CD4-positive, alpha-beta memory T cell (primary cell): ENCODE measurements at places on chromosomes 3 and 15. TPM values are rescaled to one million over a fixed set of nuclear protein-coding genes. Genes with fewer than 3 reads are reported as not detected.

The SEMA5B gene
- not detected for total RNA-seq

DNA sequence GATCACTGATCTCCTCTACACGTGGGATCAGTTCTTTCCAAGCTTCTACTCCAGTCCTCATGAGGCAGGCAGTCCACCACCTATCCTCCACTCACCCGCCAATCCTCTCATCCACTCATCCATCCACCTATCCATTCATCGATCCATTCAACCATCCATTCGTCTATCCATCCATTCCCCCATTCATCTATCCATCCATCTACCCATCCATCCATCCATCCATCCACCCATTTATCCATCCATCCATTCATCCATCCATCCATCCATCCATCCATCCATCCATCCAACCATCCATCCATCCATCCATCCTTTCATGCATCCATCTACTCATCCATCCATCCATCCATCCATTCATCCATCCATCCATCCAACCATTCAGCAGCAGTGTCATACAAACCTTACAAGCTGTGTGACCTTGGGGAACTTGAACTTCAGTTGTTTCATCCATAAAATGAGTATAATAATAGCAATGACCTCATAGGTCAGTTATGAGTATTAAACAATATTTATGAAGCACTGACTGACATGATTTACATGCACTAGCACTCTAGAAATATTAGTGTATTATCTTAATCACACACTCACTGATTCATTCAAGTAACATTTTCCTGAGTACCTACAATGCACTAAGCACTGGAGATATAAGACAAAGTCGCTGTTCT lies 55.0 kb downstream of the TLE3 start:
- no peaks in the 10 kb centered on the region for H3K27me3 ChIP-seq
- no peaks in the 10 kb centered on the region for H3K36me3 ChIP-seq
- DNase-seq: no peak
- H3K27ac ChIP-seq: no peak overlapping the region
- H3K4me1 ChIP-seq: no peaks in the 10 kb centered on the region
- no peak overlapping the region for H3K4me3 ChIP-seq

DNA sequence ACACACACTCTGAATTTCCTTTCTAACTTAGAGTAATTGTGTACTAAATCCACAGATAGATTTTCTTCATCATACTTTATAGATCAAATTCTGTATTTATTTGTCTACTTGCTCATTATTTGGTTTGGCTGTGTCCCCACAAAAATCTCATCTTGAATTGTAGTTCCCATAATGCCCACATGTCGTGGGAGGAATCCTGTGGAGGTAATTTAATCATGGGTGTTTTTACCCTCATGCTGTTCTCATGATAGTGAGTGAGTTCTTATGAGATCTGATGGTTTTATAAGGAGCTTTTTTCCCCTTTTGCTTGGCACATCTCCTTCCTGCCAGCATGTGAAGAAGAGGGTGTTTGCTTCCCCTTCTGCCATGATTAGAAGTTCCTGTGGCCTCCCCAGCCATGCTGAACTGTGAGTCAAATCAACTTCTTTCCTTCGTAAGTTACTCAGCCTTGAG lies 198.3 kb upstream of the TGFBR2 start:
- H3K27me3 ChIP-seq: no peaks in the 10 kb centered on the region
- H3K27ac ChIP-seq: no peak overlapping the region
- H3K36me3 ChIP-seq: no peaks in the 10 kb centered on the region
- no peak for DNase-seq
- no peak overlapping the region for H3K4me3 ChIP-seq

GRCh38 chr3:185153861-185154629 lies 1.2 kb upstream of the C3orf70 start:
- peaks cover 4% of the 10 kb centered on the region for H3K4me1 ChIP-seq
- no peak for DNase-seq
- no peak overlapping the region for H3K4me3 ChIP-seq
- no peak overlapping the region for H3K27ac ChIP-seq

DNA sequence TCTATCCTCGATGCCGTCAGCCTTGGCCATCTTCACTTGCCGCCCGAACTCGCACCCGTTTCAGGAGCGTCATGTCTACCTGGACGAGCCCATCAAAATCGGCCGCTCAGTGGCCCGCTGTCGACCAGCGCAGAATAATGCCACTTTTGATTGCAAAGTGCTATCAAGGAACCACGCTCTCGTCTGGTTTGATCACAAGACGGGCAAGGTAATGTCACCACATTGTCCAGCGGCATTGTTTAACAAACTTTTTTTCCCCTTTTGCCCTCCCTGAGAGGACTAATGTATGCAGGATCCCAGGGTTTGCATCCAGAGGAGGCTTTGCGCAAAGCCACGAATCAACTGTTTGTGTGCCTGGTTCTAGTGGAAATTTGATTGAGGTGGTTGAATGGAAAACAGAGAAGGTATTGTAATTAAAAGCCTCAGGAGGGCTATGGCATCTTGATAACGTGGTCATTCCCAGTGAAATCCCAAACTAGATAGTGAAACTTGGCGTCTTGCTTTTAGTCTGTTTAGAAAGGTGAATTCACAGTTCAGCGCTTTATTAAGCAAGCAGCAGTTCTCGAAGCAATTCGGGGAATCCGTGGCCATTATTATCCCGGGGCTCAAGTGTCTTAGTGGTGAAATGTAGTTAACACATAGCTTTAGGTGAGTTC lies 1.7 kb downstream of the SLMAP start:
- no peak overlapping the region for H3K27ac ChIP-seq
- no peaks in the 10 kb centered on the region for H3K27me3 ChIP-seq
- no peak for DNase-seq

The PCLAF gene
- total RNA-seq: 1.5 TPM

The CX3CR1 gene
- 0.29 TPM for total RNA-seq

- H3K4me3 ChIP-seq: no peak overlapping the region
- H3K27me3 ChIP-seq: no peaks in the 10 kb centered on the region
- H3K36me3 ChIP-seq: no peaks in the 10 kb centered on the region
- H3K4me1 ChIP-seq: no peaks in the 10 kb centered on the region
- no peak for DNase-seq
- no peak overlapping the region for H3K27ac ChIP-seq
These were observed 16.6 kb downstream of the ABHD6 start for GRCh38 chr3:58254144-58254543.

DNA sequence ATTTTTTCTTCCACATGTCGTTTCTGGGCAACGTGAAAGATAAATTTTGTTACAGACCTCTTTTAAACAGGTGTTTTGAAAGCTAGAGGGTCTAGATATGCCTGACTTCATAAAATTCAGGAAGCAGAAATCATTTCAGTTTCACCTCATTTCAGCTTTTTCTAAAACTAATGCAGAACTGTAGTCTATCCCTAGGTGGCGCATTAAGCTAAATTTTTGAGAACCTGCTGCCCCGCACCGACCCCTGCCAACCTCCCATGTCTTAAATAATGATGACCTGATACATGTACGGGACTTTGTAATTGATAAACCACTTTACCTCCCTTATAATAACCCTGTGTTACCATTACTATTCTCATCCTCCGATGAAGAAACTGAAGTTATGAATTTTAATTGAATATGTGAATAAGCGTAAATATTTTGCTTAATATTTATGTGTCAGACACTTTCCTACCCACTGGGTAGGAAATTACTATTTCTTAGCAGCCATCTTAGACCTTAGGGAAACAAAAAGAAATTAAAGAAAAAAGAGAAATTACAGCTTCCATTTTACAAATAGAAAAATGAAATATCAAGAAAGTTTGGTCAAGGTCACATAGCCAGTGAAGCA lies 78.7 kb upstream of the GCNT3 start:
- H3K27ac ChIP-seq: no peak overlapping the region
- no peaks in the 10 kb centered on the region for H3K27me3 ChIP-seq
- DNase-seq: peak; percentile 10
- H3K4me1 ChIP-seq: peaks cover 6% of the 10 kb centered on the region
- H3K4me3 ChIP-seq: no peak overlapping the region
- no peaks in the 10 kb centered on the region for H3K36me3 ChIP-seq

DNA sequence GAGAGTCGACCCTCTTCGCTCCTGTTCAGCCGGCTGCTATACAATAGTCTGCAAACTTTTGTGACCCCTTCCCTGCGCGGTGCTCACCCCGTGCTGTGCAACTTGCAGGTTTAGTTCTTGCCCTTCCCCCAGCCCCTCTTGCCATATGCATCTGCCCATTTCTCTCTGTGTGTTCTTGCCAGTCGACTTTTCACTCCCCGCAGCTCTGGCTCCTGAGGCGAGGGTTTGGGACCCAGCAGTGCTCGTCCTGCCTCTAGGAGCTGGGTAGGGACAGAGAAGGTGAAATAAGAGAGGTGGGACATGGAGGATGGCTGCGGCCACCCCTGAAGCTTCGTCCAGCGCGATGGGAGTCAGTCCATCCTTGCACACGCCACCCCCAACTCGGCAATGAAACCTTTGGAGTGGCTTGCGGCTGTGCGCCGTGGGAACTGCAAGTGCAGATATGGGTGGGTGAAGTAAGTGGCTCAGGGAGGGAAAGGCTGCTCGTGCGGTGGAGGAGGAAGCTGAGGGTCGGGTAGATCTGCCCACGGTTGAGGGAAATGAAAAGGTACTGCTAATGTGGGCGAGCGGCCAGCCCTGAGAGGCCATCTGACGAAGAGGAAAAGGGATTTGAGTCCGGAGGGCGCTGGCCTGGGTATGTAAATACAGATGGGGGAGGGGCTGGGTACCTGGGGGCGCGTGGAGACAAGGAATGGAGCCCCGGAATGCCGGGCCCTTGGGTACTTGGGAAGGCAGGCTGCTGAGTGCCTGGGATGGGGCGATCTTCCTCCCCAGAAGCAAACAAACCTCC lies 1.0 kb downstream of the LRRC3B start:
- no peaks in the 10 kb centered on the region for H3K36me3 ChIP-seq
- H3K27me3 ChIP-seq: no peaks in the 10 kb centered on the region
- H3K27ac ChIP-seq: no peak overlapping the region
- DNase-seq: no peak

DNA sequence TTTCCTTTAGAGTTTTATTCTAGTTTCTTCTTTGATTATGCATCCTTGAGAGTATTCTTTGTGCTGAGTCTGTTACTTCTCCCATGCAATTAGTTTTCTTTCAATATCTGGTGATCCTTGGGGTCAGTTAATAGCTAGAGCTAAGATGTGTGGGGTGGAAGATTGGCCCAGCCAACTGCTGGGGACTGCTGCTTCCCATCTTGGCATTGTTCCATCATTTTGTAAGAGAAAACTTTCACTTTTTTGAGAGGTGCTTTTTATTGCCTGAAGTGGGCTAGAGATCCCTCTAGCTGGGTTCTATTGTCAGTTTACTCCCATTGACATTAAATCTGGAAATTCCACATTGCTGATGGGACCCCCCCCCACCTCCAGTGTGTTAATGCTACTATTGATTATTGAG lies 15.4 kb downstream of the BCL2L10 start:
- no peaks in the 10 kb centered on the region for H3K36me3 ChIP-seq
- DNase-seq: no peak
- no peak overlapping the region for H3K27ac ChIP-seq

DNA sequence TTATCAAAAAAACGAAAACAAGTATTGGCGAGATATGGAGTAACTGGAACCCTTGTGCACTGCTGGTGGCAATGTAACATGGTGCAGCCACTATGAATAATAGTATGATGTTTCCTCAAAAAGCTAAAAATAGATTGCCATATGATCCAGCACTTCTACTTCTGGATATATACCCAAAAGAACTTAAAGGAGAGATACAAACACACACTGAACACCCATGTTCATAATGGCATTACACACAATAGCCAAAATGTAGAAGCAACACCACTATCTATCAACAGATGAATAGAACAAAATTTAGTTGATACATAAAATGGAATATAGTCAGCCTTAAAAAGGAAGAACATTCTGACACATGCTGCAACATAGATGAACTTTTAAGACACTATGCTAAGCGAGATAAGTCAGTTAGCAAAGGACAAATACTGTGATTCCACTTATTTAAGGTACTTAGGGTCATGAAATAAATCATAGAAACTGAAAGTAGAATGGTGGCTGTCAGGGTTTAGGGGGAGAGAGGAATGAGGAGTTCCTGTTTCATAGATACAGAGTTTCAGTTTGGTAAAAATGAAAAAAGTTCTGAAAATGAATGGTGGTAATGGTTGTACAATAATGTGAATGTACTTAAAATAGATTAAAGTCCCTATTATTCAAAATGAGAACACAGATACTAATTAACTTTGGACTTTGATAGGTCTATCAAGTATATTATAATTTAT lies 59.4 kb upstream of the IMPG2 start:
- H3K4me1 ChIP-seq: peaks cover 21% of the 10 kb centered on the region
- H3K27me3 ChIP-seq: no peaks in the 10 kb centered on the region
- H3K4me3 ChIP-seq: no peak overlapping the region
- no peaks in the 10 kb centered on the region for H3K36me3 ChIP-seq

- H3K4me1 ChIP-seq: no peaks in the 10 kb centered on the region
- DNase-seq: no peak
- H3K36me3 ChIP-seq: no peaks in the 10 kb centered on the region
- no peak overlapping the region for H3K4me3 ChIP-seq
These were observed 234.0 kb downstream of the ADAMTSL3 start for GRCh38 chr15:83887961-83888360.

- H3K4me3 ChIP-seq: no peak overlapping the region
- no peaks in the 10 kb centered on the region for H3K36me3 ChIP-seq
- no peak overlapping the region for H3K27ac ChIP-seq
- no peaks in the 10 kb centered on the region for H3K4me1 ChIP-seq
- H3K27me3 ChIP-seq: no peaks in the 10 kb centered on the region
These were observed 141.8 kb upstream of the ICE2 start for GRCh38 chr15:60620708-60621107.

DNA sequence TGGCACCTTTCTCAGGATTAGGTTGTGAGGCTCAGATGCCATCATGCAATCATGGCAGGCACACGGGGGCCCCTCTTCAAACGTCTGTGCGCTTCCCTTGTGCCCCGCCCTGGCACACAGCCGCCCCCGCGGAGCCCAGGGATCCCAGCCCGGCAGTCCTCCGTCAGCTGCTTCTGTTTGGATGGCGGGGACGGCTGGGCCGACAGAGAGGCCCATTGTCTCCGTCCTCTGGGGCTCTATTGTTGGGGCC lies 849 bp upstream of the HDAC11 start:
- no peak for DNase-seq
- no peaks in the 10 kb centered on the region for H3K36me3 ChIP-seq
- H3K27me3 ChIP-seq: no peaks in the 10 kb centered on the region
- H3K4me1 ChIP-seq: peaks cover 23% of the 10 kb centered on the region
- peak overlapping the region; percentile 90 for H3K27ac ChIP-seq

DNA sequence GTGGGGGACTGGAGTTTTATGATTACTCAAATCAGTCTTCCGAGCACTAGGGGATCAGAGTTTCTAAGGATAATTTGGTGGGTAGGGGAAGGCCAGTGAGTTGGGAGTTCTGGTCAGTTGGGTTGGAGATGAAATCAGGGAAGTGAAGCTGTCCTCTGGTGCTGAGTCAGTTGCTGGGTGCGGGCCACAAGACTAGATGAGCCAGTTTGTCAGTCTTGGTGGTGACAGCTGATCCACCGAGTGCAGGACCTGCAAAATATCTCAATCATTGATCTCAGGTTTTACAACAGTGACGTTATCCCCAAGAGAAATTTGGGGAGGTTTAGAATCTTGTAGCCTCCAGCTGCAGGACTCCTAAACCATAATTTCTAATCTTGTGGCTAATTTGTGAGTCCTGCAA lies 249.4 kb downstream of the FAM43A start:
- H3K4me1 ChIP-seq: no peaks in the 10 kb centered on the region
- no peak overlapping the region for H3K4me3 ChIP-seq
- no peaks in the 10 kb centered on the region for H3K27me3 ChIP-seq
- H3K36me3 ChIP-seq: no peaks in the 10 kb centered on the region
- no peak overlapping the region for H3K27ac ChIP-seq

The SCG5 gene
- total RNA-seq: not detected

The NDUFAF3 gene
- 85.7 TPM for total RNA-seq
